ENCODE measurements at places on chromosomes 5 and 9. TPM values are rescaled to one million over a fixed set of nuclear protein-coding genes. Genes with fewer than 3 reads are reported as not detected.

GRCh38 chr5:83368835-83369234, 102.7 kb upstream of the VCAN start:
- DNase-seq, result no peak

DNA sequence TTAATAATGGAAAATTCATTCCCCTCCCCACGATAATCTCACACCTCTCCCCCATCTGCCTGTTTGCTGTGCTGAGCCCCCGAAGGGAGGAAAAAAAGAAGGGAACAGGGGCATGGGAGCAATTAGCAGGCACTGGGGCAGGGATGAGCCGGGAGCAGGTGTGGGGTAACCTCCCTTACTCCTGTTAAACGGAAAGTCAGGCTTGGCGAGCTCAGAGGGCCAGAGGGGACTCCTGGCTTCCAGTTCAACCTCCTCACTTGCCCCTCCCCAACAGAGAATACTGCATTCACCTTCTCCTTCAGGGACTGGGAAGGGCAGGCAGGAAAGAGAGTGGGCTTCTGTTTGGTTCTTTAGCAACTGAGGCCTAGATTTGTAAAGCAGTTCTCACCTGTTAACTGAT, 1.6 kb downstream of the AFAP1L1 start:
- DNase-seq, result no peak

- no peak for DNase-seq
Measured at GRCh38 chr5:16626696-16627264, 10.0 kb upstream of the RETREG1 start.

Gene CDKN2B-AS1
- not detected for total RNA-seq

Gene SLC2A6
- 48.2 TPM for total RNA-seq

Gene TRIO
- total RNA-seq, result 349 TPM

DNA sequence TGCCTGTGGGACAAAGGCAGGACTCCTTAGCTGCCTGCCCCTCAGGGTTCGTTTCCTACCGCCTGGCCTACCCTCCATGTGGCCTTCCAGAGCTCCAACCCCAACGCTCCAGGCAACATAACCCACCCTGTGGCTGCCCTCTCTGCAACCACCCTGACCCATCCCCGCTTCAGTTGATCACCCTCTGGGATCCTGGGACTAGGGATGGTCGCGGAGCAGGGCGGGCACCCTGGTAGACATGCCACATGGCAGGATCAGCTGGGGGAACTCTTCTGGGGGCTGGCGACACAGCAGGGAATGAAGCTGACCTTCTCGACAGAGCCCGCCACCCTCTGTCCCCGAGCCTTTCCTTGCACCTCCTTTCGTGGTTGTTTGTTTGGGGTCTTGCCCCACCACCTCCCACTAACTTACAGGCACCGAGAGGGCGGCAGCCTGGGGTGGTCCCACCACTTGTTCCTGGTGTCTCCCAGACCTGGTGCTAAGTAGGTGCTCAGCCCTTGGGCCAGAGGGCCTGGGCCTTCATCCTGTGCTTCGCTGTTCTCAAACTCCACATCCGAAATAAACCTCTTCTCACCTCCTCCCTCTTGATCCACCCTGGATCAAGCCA, 243.1 kb downstream of the PBX3 start:
- no peak for DNase-seq

DNA sequence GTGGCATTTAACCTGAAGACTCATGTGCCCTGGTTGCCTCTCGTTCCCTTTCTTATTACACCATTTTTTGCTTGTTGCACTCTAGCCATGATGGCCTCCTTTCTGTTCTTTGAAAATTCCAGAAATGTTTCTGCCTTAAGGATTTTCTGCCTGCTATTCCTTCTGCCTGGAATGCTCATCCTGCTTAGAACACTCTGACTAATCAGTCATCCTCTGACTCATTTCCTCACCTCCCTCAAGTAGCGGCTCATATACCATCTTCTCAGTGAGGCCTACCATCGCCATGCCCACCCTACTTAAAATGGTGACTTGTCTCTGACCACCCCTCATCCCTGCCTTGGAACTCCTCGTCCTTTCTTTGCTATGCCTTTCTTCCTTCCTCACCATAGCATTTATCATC, 68.8 kb downstream of the KIF4B start:
- DNase-seq, result peak; percentile 18

DNA sequence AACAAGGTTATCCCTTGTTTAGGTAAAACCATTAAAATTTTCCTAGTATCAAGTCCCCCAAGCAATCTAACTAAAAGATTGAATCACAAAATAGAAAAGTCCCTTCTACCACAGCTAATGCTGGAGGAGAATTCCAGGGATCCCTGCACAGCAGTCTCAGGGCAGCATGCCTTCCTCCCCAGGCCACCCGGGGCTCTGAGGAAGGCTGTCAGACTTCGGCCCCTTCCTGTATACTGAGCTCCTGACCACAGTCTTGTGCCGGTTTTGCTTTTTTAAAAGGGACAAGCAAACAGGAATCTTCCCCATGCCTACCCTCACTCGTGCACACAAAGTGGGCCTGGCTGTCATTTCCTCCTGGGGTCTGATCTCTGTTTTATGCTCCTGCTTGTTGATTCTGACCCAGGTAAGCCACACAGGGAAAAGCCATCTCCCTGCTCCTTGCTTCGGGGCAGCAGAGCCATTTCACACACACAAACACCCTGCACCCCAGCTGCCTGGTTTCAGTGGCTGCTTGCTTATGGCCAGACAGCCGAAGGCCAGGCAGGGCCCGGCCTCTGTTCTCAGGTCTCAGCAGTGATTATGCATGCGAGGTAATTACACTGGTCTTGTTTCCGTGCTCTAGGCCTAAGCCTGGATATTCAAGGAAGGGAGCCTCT, 211.9 kb downstream of the NXNL2 start:
- DNase-seq, result no peak

Gene CDO1
- not detected for total RNA-seq

GRCh38 chr9:83962165-83962564, 17.9 kb downstream of the HNRNPK start:
- DNase-seq, result no peak

GRCh38 chr9:102237094-102237493, 498.6 kb upstream of the GRIN3A start:
- no peak for DNase-seq
